HFFc6 (cell line): ENCODE measurements at places on chromosomes 7 and 10.

- DNase-seq: no peak
Measured at GRCh38 chr7:101180130-101180755, at the start of gene NAT16. NAT16 (minus strand) TSS chr7:101180293; CDS start chr7:101174807, 5,486 bp downstream.

DNA sequence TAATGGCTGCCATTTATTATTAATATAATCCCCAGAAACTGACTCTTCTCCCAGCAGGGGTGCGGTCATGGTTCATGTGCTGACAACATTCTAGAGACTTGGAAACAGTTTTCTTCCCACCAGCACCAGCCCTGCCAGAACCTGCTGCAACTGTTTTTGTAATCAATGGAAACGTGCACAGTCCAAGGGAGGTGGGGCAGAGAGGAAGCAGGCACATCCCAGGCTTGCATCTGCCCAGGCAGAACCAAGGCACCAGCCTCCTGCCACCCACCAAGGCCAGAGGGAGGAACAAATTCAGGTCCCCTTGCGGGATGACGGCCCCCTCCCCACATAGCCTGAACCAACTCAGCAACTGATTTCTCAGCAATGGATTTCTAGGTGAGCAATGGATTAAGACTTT, 119.0 kb downstream of the OAT start:
- DNase-seq: no peak

DNA sequence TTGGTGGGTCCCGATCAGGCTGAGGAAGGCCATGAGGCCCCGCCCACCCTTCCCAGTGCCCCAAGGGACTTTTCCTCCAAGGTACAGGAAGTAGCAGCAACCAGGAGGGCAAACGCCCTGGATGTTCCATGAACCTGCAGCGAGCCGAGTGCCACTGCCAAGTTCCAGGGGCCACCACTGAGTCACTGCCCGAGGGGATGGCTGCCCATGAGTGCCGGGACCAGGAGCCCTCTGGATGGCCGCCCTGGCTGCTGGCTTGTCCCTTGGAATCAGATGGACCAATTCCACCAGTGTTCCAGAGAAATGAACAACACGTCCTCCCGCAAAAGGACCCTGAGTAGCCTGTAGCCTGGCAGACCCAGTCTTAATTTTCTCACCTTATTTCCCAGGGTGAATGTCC, 74.2 kb downstream of the ZRANB1 start:
- DNase-seq: no peak

DNA sequence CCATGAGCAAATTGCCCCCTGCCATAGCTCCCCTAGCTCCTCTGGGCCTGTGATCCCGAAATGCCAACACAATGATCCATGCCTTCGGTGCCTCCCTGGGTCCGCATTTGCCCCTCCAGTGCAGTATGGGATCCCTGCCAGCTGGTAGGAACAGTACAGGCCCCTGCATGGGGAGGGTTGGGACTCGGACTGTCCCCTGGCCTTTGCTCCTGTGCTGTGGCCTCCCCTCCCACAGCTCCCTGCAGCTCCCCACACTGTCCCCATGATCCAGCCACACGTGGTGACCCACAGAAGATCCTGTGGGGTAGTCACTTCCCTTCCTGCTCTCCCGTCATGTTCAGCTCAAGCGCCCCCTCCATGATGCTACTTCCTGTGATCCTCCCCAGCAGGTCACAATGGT, 140.3 kb downstream of the MAPK8 start:
- DNase-seq: no peak

- DNase-seq: peak; percentile 11
Measured at GRCh38 chr10:5951167-5951711, 26.1 kb downstream of the IL15RA start.

GRCh38 chr10:81943583-81943982, 68.6 kb downstream of the NRG3 start:
- DNase-seq: no peak

DNA sequence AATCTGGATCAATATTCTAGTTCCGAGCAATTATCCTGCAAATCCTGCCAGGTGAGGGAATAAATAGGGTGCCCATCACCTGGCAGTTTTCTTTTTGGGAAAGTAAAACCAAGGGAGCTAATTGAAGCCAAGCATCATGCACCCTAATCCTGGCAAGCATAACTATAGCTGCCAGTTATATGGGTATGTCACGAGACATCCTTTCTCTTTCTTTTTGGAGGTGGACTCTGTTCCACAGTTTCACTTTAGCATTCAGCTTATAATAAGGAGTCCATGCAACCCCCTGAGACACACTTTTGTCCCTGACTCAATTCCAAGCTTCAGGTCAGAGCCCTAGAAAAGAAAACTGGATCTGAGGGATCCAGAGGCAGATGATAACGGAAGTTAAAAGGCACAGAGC, 222.5 kb downstream of the PHF14 start:
- DNase-seq: no peak

- DNase-seq: no peak
Measured at GRCh38 chr10:10530313-10530712, 487.4 kb upstream of the CELF2 start.

- no peak for DNase-seq
Measured at GRCh38 chr10:5490698-5491464, 8.5 kb downstream of the CALML5 start.

GRCh38 chr7:47901542-47901941, 46.7 kb downstream of the PKD1L1 start:
- peak; percentile 47 for DNase-seq

DNA sequence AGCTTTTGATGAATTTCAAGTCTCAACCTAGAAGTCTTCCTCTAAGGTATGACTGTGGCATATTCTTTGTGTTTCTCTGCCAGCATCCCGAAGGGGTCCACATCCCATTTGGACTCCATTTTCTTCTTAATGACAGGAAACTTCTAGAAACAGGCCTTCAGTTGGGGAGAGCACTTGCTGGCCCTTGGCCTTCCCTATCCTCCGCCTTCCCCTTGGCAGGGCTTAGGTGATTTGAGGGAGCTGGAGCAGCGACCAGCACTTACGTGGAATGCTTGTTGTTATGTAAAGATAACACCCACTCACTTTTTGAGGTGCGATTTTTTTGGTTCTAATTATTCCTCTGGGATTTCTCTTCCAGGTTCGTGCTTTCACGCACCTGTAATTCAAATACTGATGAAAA, 42.9 kb upstream of the ZNF716 start:
- no peak for DNase-seq

- DNase-seq: no peak
Measured at GRCh38 chr7:70598976-70599375, 533.0 kb upstream of the GALNT17 start.

DNA sequence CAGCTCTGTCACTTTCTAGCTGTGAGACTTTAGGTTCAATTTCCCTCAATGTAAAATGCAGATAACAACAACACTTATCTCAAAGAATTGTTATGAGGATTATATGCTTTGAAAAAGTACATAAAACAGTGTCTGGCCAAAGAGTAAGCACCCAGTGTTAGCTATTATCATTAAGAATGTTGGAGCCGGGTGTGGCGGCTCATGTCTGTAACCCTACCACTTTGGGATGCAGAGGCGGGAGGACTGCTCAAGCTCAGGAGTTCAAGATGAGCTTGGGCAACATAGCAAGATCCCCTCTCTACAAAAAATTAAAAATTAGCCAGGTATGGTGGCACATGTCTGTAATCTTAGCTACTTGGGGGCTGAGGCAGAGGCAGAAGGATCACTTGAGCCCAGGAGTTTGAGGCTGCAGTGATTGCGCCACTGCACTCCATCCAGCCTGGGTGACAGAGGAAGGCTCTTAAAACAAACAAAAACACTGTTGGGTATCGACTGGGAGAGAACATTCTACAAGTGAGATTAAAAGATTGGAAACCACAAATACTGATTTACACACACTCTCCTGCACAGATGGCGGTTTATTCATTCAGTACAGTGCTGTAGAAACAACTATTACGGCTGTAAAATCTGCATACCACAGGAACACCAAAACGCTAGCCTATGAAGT, 107.3 kb downstream of the PROSER2 start:
- DNase-seq: no peak

- no peak for DNase-seq
Measured at GRCh38 chr10:119425102-119425880, 117.2 kb downstream of the RGS10 start.
